Osteocyte (in vitro differentiated cells): ENCODE measurements at places on chromosomes 16 and 17.

DNA sequence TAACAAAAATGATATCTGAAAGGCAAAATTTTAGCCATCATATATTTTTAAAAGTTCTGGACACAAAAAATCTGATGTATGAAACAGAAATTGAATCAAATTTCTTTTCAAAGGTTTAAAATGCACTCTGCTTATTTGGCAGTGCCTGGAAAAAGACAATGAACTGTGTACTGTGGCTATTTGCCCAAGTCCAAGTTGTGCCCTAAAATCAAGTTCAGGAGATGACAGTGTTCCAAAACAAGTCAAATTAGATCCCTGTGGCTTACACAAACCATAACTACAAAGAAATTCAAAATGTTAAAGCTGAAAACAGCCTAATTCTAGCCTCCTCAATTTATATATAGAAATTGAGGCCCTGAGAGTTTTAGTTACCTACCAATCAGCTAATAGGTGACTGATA is 25.6 kb downstream of the CMC2 start:
- H3K4me3 ChIP-seq: no peak overlapping the region
- H3K36me3 ChIP-seq: peaks cover 17% of the 10 kb centered on the region
- H3K27ac ChIP-seq: no peak overlapping the region
- peaks cover 6% of the 10 kb centered on the region for H3K4me1 ChIP-seq
- DNase-seq: no peak
- H3K27me3 ChIP-seq: no peaks in the 10 kb centered on the region

DNA sequence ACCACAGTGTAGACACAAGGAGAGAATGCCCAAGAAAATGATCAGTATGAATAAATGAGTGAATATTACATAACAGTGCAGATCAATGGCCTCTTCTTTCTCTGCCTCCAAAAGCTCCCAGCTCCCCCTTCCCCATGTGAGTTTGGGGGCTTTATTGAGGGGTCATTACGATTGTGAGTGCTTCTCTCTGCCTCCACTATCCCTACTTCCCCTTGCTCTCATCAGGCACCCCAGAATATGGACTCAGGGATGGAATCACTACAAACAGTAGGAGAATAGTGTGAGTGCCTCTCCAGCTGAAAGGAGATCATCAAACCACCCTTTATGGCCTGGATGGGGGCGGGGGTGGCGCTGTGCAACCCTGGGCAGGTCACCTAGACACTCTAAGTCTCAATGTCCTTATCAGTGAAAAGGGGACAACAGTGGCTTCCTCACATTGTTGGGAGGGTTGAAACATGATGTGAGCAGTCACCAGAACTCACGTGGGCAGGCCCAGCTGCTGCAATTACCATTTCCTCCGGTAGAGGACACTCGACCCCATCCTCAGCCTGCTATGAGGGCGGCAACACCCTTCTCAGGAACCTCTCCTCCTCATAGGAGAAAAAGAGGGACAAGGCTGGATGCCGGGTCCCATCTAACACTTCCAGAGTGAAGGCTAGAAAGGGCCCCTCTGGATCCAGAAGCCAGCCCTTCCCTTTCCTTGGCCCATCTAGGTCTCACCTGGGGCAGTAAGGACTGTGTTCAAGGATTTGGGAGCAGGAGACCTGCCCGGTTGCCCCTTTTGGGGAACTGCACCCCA is 2.1 kb upstream of the EPOP start:
- peaks cover 10% of the 10 kb centered on the region for H3K4me1 ChIP-seq
- peak; percentile 92 for DNase-seq
- H3K27ac ChIP-seq: no peak overlapping the region
- H3K27me3 ChIP-seq: peaks cover 17% of the 10 kb centered on the region
- no peaks in the 10 kb centered on the region for H3K36me3 ChIP-seq

DNA sequence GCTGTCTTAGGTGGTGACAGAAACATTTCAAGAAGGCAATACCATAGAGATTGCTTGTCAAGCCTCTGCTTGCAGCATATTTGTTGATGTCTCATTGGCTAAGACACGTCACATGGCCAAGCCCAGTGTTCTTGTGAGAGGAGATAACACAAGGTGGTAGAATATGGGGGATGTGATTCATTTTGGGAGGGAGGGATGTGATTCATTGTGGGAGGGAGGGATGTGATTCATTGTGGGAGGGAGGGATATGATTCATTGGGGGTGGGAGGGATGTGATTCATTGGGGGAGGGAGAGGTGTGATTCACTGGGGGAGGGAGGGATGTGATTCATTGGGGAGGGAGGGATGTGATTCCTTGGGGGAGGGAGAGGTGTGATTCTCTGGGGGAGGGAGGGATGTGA is 470.5 kb upstream of the SALL1 start:
- no peaks in the 10 kb centered on the region for H3K4me1 ChIP-seq
- H3K4me3 ChIP-seq: no peak overlapping the region
- no peak overlapping the region for H3K27ac ChIP-seq
- H3K27me3 ChIP-seq: no peaks in the 10 kb centered on the region

GRCh38 chr16:19722981-19723380 is 4.9 kb downstream of the IQCK start:
- no peaks in the 10 kb centered on the region for H3K27me3 ChIP-seq
- no peaks in the 10 kb centered on the region for H3K36me3 ChIP-seq
- DNase-seq: no peak
- H3K4me3 ChIP-seq: no peak overlapping the region
- H3K27ac ChIP-seq: no peak overlapping the region

DNA sequence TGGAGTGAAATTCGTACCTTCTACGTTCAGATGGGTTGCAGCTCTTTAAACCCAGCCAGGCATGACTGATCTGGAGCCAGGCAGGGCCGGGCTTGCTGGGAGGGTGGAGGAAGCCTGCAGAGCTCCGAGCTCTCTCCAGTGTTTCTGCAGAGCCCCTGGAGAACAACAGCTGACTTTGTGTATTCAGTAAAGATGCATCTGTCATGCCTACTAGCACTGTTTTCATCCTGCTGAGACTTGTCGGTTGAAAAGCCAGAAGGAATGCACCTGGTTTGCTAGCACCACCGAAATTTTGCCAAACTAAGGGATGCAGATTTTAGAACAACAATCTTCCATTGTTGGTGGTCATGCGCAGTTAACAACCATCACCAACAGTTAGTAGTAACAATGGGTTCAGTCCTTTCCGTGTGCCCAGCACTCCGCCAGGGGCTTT is 22.4 kb upstream of the SCNN1B start:
- DNase-seq: no peak
- no peaks in the 10 kb centered on the region for H3K36me3 ChIP-seq
- peaks cover 3% of the 10 kb centered on the region for H3K27me3 ChIP-seq
- no peak overlapping the region for H3K27ac ChIP-seq

DNA sequence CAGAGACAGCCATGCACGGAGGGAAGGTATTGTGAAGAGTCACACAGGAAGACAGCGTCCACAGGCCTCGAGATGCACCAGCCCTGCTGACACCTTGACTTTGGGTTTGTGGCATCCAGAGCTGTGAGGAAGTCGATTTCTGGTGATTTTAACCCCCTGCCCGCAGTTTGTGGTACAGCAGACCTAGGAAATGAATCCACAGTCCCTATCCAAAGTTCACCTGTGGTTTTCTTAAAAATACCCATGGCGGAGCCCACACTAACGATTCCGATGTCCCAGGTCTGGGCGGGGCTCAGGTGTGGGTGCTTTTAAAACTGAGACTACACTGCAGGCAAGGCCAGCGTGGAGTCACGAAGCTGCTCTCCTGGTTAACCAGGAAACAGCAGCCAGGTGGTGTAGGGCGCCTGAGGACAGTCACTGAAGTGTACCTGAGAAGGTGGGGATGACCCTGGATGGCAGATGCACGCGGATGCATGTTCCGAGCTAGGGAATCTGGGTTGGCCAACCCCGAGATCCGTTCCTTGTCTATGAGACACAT is 14.4 kb upstream of the MEAK7 start:
- H3K4me3 ChIP-seq: no peak overlapping the region
- no peaks in the 10 kb centered on the region for H3K27me3 ChIP-seq
- no peak overlapping the region for H3K27ac ChIP-seq

DNA sequence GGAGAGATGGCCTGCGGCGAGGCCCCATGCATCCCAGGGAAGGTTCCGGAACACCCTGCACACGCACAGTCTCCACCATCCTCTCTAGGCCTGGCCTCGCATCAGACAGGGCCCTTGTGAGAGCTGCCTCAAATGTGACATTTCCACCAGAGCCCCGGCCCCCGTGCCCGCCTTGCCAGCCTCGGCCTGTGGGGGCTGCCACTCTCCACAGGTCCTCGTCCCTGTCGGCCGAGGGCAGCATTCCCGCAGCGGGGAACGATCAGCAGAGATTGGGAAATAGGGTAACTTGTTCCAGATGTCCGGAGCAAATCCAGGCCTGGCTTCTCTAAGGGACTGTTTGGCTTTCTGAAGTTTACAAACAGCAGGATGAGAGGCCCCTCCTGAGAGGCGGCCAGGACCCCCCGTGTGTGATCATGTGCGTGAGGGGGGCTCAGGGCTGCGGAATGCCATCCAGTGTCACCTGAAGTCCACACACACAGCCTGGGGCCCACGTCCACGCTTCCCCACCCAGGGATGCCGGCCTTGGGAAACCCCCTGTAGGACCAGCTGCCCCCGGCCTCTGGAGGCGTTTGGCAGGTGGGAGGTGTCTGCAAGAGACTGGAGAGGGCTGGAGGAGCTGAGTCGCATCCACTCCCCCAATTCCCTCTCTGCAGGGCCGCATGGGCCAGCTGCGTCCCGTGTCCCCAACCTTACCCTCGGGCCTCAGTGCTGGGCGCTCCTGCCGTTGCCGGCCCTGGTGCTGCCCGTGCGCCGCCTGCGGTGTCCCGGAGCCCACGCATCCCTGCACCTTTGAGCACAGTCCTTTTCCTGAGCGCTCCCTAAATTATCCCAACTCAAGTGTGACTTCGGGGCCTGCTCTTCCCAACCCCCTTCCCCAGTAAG is 70.4 kb downstream of the ZDHHC7 start:
- H3K4me1 ChIP-seq: peaks cover 35% of the 10 kb centered on the region
- no peak overlapping the region for H3K4me3 ChIP-seq
- no peak for DNase-seq
- peak overlapping the region; percentile 89 for H3K27ac ChIP-seq
- no peaks in the 10 kb centered on the region for H3K27me3 ChIP-seq
- peaks cover 3% of the 10 kb centered on the region for H3K36me3 ChIP-seq

DNA sequence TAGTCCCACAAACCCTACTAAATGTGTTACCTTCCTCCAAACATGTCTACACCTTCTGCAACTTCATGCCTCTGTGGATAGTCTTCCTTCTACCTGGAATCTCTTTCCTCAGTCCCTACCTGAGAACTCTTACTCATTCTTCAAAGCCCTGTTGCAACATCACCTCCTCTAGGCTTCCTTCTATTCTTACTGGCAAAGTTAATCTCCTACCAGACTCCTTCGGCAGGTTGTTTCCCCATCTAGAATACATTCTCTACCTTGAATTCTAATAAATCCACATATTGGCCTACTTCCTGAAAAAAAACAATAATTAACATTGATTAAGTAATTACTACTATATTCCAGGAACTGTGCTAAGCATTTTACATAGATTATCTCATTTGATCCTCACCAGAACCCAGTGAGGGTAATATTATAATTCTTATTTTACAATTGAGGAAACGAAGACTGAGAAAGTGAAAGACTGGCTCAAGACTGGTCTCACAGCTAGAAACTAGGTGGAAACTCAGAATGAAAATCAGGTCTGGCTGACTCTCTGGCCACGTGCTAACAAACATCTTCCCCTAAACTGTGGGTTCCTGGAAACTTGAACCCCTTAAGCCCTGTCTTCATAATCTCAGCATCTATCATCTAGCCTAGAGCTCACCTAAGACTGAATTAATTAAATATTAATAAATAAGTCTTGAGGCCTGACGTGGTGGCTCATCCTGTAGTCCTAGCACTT is 4.6 kb upstream of the STAT3 start:
- H3K4me1 ChIP-seq: peaks cover 18% of the 10 kb centered on the region
- DNase-seq: no peak
- H3K27ac ChIP-seq: peak overlapping the region; percentile 12
- H3K4me3 ChIP-seq: no peak overlapping the region

- H3K27me3 ChIP-seq: no peaks in the 10 kb centered on the region
- H3K4me3 ChIP-seq: peak within 1 kb of the TSS; percentile 96
- no peak for DNase-seq
- peaks cover 4% of the 10 kb centered on the region for H3K36me3 ChIP-seq
- H3K4me1 ChIP-seq: peaks cover 40% of the 10 kb centered on the region
Observed at GRCh38 chr16:66935314-66936011, at the start of gene CES2. Gene CES2 (plus strand): TSS chr16:66935516. CDS start chr16:66935636, 120 bp downstream.

- peaks cover 23% of the 10 kb centered on the region for H3K27me3 ChIP-seq
- H3K4me3 ChIP-seq: no peak overlapping the region
- no peak for DNase-seq
- no peaks in the 10 kb centered on the region for H3K36me3 ChIP-seq
- H3K27ac ChIP-seq: no peak overlapping the region
- peaks cover 20% of the 10 kb centered on the region for H3K4me1 ChIP-seq
Observed at GRCh38 chr17:75410141-75410540, 4.7 kb upstream of the GRB2 start.

DNA sequence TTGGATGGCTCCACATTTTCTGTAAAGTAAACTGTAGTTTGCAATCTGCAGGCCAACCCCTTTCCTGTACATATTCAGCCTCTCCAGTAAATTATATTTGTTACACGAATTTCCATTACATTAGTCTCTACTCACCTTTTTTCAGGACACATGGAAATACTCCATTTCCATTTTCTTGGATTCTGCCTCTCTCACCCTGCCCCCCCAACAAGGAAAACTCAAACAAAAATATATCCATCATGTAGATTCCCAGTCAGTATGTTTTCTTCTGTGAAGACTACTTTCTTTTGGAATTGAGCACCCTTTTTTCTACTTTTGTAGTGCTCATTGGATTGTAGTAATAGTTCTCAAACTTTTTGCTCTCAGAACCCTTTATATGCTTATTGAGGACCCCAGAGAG is 2.9 kb downstream of the PPM1D start:
- no peaks in the 10 kb centered on the region for H3K36me3 ChIP-seq
- H3K4me3 ChIP-seq: peak overlapping the region; percentile 97
- H3K27me3 ChIP-seq: no peaks in the 10 kb centered on the region
- H3K27ac ChIP-seq: peak overlapping the region; percentile 96
- peaks cover 51% of the 10 kb centered on the region for H3K4me1 ChIP-seq
- DNase-seq: no peak

DNA sequence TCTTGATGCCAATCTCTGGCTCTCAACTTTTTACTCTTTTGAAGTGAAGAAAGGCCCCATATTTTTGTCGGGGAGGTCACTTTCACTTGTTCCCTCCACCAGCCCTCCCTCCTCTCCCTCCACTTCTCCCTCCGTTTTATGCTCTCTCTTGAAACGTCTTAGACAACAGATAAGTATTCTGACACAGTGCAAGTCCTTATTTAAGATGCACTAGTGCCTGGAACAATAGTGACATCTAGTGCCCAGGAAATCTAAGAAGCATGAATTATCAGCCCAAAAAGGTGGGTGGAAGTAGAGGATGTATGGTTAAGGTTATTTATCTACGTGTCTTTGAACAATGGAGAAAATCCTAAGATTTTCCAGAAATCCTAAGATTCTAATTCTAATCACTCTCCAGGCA is 17.9 kb downstream of the PSME3IP1 start:
- peaks cover 12% of the 10 kb centered on the region for H3K4me1 ChIP-seq
- no peak for DNase-seq
- no peak overlapping the region for H3K27ac ChIP-seq
- H3K27me3 ChIP-seq: no peaks in the 10 kb centered on the region
- H3K36me3 ChIP-seq: peaks cover 29% of the 10 kb centered on the region
- no peak overlapping the region for H3K4me3 ChIP-seq
